ENCODE measurements at places on chromosomes 16 and 17.

DNA sequence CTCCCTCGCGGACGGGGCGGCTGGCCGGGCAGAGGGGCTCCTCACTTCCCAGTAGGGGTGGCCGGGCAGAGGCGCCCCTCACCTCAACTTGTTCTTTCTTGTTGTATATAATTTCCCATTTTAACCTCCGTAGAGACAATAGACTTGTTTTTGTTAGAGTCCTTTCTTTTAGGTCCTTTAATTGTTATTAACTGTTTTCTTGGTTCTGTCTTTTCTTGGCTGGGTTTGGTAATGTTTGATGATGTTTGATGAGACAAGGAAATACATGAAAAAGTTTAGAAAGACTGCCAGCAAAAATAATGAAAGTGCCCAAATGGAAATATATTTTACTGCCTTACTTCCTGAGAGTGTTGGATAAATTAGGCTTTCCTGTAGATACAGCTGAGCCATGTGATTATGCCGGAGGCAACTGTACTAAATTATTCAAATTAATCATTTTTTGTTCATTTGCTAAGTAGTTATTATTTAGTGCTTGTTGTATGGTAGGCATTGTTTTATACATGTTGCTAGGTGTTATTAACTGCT lies 30.9 kb downstream of the PRPSAP2 start:
- no peak for DNase-seq

DNA sequence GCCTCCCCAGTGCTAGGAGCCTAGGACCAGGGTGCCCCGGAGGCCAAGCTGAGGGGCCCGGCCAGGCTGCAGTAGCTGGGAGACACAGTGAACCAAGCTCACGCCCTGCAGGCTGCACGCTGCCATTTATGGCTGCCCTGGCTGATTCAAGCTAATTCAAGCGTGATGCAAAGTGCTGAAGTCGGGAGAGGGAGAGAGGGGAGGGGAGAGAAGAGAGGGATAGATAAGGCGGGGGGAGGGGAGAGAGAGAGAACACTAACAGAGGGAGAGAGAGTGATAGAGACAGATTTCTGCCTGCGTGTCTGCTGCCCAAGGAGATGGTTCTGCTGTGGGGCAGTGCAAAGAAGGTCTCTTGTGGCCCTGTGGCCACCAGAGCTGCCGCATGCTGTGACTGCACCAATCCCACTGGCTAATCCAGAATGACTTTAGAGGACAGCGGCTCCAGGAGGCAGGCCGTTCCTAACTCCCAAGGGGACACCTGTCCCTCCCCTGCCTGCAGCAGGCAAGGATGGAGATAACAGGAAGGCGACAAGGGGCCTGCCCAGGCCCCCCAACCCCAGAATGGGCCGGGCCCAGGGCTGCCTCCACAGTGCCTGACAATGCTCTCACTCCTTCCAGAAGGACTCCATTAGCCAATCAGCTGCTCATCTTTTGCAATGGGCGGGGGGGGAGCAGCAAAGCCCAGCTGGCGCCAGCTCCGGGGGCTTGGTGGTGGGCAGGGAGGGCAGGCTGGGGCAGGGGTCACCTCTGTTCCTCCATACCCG lies 12.9 kb downstream of the MXRA7 start:
- no peak for DNase-seq

- DNase-seq: peak; percentile 48
Measured at GRCh38 chr17:70168044-70168976, 1.0 kb upstream of the KCNJ2 start.

DNA sequence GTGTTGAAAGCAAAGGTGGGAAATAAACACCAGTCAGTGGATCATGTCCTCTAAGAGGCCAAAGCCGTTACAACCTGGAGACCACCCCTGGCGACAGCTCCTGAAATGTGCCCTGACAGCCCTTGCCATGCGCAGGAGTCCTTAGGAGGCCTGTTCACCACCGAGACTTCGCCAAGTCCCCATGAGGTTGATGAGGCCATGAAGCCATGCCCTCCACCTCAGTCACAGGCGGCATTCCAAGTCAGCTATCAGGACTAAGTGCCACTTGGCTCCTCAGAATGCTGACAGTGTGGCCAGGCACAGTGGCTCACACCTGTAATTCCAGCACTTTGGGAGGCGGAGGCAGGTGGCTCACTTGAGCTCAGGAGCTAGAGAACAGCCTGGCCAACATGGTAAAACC lies 27.1 kb downstream of the ADAM11 start:
- DNase-seq: no peak

DNA sequence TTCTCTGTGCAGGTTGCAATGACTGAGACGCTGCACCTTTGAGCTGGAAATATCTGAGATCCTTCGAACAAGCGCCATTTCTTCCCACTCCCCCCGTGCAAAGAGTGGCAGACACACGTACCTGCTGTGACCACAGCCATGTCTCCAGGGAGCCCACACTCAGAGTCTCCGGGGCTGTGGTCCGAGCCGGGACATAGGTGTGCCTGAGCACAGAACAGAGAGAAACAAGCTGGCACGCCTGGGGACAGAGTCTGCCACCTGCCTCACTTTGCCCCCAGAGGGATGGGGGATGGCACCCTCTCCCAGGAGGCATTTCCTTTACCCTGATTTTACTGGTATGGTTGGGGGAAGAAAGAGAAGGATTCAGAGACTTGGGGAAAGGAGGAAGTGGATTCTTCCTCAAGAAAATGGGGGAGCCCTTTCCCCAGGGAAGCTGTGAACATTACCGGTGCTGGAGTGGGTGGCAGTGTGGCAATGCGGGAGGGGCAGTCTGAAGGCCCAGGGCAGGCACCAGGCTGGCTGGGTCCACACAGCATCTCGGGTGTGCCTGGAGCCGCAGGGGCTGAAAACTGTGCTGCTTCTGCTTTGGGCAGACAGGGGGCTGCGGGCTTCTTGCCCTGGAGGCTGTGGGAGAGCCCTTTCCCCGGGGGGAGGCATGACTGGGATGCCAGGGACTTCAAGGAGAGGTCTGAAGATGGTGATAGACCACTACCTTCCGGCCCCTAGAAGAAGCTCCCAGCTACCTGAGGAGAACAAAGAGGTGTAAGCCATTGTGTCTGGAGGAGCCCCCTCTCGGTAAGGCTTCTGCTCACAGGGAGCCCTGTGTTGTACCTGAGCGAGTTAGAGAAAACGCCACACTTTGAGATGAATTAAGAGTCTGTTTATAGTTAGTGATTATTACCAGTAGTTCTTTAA lies 6.6 kb upstream of the PIK3R6 start:
- no peak for DNase-seq

GRCh38 chr17:62670202-62670821 lies 42.8 kb downstream of the MRC2 start:
- no peak for DNase-seq

- DNase-seq: no peak
Measured at GRCh38 chr17:64575431-64575830, 68.7 kb downstream of the CEP95 start.

- no peak for DNase-seq
Measured at GRCh38 chr16:2779978-2780898, 3.2 kb upstream of the ELOB start.

GRCh38 chr17:8995711-8996110 lies 25.6 kb upstream of the NTN1 start:
- no peak for DNase-seq

GRCh38 chr16:68097895-68098294 lies 12.7 kb downstream of the NFATC3 start:
- DNase-seq: no peak

GRCh38 chr16:47976636-47977210 lies 179.1 kb downstream of the ABCC12 start:
- DNase-seq: no peak

DNA sequence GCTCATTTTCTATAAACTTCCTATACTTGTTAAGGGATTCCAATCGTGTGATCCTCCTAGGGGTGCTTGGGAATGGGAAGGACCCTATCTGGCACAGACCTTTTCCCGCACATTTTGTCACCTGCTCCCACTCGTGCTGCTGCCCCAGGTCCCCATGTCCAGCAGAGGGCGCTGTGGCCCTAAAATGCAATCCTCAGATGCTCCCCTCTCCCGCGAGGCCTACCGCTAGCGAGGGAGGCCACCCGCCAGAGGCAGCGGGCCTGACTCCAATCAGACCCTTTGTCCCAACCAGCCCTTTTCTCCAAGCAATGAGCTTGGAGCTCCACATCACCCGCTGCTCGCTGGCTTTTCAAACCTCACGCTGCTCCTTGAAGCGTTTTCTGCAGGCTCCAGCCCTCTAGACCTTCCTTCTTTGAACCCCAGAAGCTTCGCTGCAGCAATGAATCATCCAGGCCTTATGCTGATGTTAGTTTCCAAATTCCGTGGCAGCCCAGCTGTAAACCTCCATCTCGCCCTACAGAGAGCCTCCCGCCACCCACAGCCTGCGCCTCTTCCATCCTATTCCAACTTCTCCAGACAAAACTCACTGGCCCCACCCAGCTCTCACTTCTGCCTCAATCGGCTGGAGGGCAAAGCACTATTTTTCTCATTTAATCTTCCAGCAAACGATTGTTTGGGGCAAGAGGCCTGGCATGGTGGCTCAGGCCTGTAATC lies 23.6 kb upstream of the FZD2 start:
- peak; percentile 92 for DNase-seq

DNA sequence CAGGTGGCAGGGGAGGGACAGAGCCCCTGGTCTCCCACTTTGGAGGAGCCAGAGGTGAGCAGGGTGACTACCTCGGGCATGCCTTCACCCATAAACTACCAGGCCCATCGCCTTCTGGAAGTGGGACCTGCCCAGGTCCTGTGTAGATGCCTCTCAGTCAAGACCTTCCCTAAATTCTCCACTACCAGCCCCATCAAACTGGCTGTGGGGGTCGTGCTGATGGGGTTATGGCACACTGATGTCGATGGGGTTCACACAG lies 5.8 kb upstream of the RAB37 start:
- DNase-seq: no peak

GRCh38 chr17:19867079-19867328 lies 732 bp downstream of the ULK2 start:
- peak; percentile 68 for DNase-seq

- no peak for DNase-seq
Measured at GRCh38 chr17:15213381-15214087, 51.6 kb downstream of the PMP22 start.

DNA sequence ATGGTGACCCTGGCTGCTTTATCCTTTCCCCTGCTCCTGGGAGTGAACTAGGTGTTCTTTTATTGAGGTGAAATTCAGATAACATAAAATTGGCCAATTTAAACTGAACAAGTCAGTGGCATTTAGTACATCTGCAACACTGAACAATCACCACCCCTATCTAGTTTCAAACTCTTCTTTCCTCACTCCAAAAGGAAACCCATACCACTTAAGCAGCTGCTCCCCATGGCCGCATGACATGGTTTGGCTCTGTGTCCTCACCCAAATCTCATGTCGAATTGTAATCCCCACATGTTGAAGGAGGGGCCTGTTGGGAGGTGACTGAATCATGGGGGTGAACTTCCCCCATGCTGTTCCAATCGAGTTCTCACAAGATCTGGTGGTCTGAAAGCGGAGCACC lies 154.1 kb downstream of the STX8 start:
- no peak for DNase-seq

GRCh38 chr16:24896439-24896838 lies 50.7 kb downstream of the SLC5A11 start:
- no peak for DNase-seq

DNA sequence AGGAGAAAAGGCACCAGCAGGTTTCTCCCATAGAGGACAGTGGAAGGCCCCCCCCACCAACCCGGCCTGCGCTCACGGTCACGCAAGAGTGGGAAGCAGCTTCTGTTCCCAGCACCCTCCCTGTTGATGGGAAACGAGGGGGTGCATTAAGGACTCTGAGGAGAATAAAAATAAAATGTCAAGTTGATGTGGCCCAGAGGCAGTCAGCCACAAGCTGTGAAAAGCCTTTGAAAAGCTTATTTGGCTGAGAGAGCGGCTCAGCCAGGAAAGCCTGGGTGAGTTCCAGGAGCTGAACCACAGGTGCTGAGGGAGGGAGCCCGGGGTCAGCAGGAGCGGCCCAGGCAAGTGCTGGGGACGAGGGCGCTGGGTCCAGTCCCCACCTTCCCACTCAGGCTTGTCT lies 26.9 kb upstream of the SPATA32 start:
- no peak for DNase-seq

DNA sequence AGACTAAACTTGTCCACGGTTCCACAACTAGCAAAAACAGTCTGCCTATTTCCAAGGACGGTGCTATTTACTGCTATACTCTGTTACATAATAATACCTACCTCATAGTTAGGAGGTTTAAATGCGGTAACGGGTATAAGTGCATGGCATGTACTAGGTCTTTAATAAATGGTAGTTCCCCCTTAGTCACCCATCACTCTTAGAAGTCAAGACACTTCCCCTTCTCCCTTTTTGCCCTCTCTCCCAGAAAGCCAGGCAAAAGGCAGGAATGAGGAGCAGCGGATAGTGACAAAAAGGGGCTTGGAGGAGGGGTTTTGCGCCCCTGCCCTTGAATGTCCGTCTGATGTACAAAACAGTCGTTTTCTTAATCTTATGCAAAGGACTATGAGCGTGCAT lies 1.1 kb upstream of the LSM12 start:
- DNase-seq: no peak

DNA sequence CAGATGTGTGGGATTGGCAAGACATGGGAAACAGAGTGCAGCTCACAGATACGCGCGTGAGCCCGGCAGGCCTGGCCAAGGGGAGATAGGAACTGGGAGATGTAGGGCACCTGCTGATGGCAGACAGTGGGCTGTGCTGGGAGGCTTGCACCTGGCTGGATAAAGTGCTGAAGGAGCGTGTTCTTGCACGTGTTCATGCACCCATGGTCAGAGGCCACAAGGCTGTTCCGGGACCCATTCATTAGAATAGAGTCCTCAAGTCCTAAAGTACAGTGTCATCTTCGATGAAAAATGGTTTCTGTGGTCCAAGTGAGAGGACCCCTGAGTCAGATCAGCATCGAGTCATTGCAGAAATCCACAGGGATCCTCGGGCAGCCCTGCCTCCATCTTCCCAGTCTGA lies 236.4 kb downstream of the CCDC182 start:
- DNase-seq: no peak

GRCh38 chr16:75546293-75546692 lies 9.8 kb downstream of the TMEM231 start:
- no peak for DNase-seq

DNA sequence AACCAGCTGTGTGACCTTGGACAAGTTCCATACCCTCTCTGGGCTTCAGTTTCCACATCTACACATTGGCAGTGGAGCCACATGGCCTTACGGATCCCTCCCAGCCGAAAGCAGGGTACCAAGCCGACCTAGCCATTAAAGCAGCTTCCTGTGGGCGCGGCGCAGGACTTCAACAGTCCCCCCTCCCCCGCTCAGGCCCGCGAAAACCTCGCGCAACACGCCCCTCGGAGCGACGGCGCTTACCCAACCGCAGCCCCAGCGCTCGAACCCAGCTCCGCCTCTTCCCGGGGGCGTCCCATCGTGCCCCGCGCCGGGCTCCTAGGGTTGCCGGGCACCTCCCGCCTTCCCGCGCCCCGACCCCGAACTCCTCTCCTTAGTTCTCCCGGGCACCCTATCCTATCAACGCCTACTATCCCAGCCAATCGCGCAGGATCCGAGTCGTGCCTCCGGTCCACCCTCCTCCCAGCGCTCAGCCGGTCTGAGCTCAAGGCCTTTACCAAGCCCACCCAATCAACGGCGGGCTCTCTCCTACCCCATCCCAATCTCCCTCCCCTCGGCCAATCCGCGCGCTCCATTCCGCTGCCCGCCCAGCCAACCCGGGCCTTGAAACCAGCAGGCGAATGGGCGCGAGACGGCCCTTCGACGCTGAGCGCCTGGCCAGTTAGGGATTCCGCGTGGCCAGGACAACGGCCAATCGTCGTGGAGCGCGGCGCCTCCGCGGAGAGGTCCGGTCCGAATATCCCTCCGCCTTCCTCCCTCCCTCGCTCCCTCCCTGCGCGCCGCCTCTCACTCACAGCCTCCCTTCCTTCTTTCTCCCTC lies at the start of gene KPNB1:
TSS of gene KPNB1 (plus strand) at position 767 of the 819 bp plus-strand sequence. CDS start 326 bp downstream, outside the sequence.
- peak; percentile 94 for DNase-seq

- DNase-seq: peak; percentile 74
Measured at GRCh38 chr17:33964344-33964979, 290.6 kb upstream of the CCL2 start.

GRCh38 chr16:31083556-31083955 lies 5.2 kb downstream of the PRSS53 start:
- DNase-seq: no peak
